SIG-M5 (cell line): ENCODE measurements at places on chromosomes 7 and 10.

DNA sequence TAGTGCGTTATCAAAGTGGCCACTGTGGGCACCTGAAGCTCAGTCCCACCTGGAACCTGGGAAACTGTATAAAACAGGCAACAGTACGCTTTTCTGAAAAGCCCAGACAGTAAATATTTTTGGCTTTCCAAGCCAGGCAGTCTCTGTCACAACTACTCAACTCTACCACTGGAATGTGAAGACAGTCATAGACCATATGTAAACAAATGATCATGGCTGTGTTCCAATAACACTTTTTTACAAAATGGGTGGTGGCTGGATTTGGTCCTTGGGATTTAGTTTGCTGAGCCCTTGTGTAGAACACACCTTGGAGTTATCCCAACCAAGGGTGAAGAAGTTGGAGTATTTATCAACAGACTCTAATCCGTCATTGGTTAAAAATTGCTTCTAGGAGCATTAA is 259.9 kb downstream of the SKIDA1 start:
- no peak for DNase-seq

GRCh38 chr7:139682136-139683013 is 95.4 kb downstream of the HIPK2 start:
- no peak for DNase-seq

- DNase-seq: no peak
These were observed 845.6 kb upstream of the AUTS2 start for GRCh38 chr7:68752485-68753178.

DNA sequence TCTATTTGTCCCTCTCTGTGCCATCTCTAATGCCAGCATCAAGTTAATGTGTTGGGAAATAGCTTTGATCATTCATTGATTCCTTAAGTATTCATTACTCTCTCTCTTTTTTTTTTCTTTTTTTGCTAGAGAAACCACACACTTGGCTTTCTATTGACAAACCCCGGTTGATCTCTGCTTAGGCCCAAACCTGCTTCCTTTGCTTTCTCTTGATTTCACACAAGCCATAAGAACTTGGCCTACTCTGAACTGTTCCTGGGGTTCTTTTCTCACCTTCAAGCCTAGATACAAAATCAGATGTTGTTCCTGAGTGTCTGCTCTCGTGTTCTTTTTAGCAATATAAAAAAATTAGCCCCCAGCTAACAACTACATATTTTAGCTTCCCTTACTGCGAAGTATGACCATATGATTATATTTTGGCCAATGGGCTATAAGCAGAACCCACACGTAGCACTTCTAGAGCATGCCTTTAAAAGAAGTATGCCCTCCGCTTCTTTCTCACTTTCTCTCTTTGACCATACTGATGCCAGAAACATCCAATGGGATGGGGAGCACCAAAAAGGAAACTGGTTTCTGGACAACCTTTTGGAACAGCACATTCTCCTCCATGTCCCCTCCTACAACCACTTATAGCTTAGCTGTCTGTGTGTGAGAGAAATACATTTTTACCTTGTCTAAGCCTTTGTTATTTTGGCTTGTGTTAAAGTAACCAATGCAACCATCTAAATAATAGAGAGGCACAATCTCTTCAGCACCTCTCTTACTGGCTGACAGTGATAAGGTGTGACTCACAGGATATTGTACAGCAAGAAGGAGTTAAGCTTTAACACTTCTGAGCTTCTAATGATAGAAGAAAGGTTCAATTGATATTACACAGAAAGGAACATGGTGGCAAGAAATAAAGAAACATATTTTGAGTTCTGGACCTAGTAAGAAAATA is 96.6 kb upstream of the LRRN3 start:
- no peak for DNase-seq

DNA sequence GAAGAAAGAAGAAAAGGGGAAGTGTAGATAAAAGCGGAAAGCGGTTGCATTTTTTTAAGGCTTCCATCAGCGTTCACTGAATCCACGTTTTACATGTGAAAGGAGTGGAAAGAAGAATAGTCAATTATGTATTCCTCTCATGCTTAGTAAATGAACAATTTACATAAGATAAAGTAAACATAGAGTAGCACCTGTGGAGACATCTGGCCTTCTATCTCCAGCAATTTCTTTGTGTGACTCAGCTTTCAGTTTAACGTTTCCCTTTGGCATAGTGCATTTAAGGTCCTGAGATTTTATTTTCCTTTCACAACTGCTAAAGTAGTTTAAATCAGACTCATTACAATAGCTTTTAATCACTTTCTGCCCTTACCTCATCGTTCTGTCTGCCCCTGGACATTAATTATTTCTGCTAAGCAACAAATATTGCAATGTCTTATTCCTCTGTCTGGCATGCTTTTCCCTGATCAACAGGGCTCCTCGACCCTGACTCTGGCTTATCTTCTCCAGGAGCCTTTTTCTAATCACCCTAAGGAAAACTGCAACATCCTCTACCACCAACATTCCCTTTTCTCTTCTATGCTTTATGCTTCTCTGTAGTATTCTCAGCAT is 383.5 kb upstream of the VWC2 start:
- DNase-seq: no peak

- no peak for DNase-seq
These were observed 23.6 kb downstream of the SORBS1 start for GRCh38 chr10:95537542-95537927.

DNA sequence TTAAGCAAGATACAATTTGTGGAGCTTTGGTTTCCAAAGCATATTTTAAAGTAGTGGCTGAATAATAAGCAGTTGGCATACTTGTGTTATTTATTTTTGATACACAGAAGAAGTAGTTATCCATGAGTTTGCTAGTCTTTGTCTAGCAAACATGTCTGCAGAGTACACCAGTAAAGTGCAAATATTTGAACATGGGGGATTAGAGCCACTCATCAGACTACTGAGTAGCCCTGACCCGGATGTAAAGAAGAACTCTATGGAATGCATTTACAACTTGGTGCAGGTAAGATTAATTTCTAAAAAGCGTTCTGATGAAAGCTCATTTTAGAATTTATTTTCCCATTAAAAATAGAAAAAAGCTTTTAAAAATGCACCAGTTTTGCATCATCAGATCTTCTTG is 31.4 kb downstream of the ARMC3 start:
- DNase-seq: no peak

GRCh38 chr10:3137958-3138726 is 34.4 kb downstream of the PITRM1 start:
- DNase-seq: no peak

DNA sequence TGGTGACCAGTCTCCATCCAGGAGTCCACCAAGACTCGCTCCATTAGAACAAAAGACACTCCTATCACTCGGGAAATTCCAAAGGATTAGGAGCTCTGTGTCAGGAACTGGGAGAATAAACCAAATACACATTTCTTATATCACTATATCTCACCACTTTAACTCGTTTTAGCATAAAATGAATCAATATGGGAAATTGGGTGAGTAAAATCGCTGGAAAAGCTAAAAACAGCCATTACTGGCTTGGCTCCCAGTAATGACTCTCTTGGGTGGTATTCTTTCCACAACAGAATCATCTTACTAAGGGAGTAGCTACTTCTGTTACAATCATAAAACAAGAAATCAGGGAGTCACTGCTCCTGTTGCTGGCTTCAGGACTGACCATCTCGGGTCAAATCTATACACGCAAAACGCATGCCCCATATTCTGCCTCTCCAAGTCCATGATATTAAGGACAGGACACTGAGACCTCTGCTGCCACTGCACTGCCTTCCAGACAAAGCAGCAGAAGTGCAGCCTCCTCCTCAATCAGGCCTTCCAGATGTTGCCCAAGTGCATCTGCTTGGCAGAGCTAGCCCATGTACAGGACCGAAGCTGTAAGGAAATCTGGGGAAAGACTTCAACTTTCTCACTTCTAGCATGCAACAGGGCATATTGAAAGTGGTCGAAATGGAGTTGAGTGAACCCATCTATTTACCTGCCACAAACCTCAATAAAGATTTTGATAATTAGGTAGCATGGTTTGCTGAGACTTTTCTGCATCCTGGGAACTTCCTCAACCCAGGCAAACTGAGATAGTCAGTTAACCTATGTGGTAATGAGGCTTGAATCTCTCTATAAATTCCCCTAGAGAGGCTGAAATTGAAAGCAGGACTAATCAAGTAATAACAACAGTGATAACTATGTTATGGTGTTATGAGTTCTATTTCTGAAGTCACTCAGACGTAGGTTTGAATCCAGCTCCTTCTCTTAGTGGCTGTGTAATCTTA is 14.4 kb upstream of the PANK1 start:
- no peak for DNase-seq

- DNase-seq: peak; percentile 78
These were observed 70.3 kb upstream of the MXI1 start for GRCh38 chr10:110137142-110137545.

GRCh38 chr7:123975084-123975483 is 50.0 kb downstream of the SPAM1 start:
- no peak for DNase-seq

GRCh38 chr10:76675951-76676587 is 961.5 kb downstream of the KCNMA1 start:
- DNase-seq: no peak

GRCh38 chr7:143906895-143907294 is 4.9 kb upstream of the TCAF1 start:
- DNase-seq: no peak

- DNase-seq: no peak
These were observed 3.6 kb upstream of the SEMA3C start for GRCh38 chr7:80922253-80923049.
